ENCODE measurements at places on chromosomes 16 and 17.

GRCh38 chr17:75241996-75242460 lies 19.4 kb downstream of the GGA3 start:
- no peak for DNase-seq

DNA sequence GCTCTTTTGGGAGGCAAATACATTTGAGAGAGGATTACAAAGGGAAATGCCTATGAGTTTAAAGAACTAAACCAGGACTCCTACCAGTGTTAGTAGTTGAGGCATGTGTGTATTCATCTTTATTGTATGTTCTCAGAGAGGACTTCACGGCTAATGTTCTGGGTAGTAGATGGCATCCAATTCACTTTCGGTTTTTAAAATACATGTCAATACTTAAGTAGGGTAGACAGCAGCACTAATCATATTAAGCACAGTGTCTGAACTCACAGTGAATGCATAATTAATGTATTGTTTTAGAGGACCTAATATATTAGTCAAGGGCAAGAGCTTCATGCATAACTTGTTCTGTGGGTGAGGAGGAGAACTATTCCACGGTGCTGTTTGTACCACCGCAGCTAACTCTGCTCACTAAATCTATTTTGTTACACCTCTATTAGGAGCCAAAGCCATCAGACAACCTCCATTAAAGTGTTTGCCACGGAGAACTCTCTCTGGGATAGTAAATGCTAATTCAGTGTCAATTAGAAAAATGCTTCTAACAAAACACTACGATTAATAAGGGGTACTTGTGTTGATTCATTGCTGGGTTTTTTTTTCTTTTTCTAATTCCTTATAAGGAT lies 56.3 kb downstream of the COX10 start:
- DNase-seq, result no peak

- DNase-seq, result peak; percentile 24
These were observed 26.1 kb downstream of the MEAK7 start for GRCh38 chr16:84478172-84478947.

DNA sequence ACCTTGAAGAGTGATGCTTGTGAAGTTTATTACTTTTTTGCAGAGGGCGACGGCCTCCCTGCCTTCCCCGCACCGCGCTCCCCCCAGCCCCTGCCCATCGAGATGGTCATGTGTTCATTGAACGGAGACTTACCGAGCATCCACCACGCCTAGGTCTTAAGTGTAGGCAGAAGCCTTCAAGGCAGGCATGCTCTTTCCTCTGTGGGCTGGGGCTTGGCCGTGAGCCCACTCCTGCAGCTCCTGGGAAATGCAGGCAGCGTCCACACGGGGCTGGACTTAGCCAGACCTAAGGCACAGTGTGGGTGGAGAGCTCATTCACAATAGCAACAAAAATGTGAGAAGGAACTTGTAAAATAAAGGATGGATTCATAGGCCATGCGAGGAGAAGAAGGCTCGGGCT lies 19.2 kb downstream of the RNF213 start:
- peak; percentile 42 for DNase-seq

GRCh38 chr16:1097156-1097555 lies 1.1 kb upstream of the C1QTNF8 start:
- no peak for DNase-seq

- no peak for DNase-seq
These were observed 100.4 kb downstream of the ELAC2 start for GRCh38 chr17:12917399-12917798.

- no peak for DNase-seq
These were observed 18.8 kb downstream of the RPH3AL start for GRCh38 chr17:333626-334396.

GRCh38 chr16:57541754-57542435 lies 548 bp upstream of the ADGRG5 start:
- no peak for DNase-seq

GRCh38 chr17:17509601-17510425 lies 13.6 kb upstream of the RASD1 start:
- no peak for DNase-seq

DNA sequence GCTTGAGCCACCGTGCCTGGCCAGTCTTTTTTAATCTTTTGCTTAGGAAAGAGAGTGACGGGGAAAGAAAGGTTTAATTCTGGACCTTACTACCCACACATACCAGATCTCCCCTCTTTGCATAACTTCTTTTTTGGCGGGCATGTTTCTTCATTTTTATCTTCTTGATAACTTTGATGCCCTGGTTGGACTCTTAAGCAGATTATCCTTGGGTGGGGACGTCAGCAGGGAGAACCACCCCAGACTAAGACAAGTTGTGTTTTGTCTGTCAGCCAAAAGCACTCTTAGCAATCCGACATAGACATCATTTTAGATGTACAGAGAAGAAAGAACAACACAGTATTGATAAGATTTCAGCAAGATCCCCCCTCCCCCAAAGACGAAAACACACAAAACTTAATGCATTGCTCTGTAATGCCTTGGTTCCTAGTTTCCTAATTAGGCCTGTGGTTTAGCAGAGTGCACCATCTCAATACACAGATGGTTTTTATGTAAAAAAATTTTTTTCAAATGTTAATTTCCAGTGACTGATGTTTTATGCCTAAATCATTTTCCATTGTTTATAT lies 99.9 kb downstream of the MSI2 start:
- no peak for DNase-seq

GRCh38 chr16:1002399-1003166 lies 21.0 kb downstream of the SOX8 start:
- DNase-seq, result peak; percentile 78

DNA sequence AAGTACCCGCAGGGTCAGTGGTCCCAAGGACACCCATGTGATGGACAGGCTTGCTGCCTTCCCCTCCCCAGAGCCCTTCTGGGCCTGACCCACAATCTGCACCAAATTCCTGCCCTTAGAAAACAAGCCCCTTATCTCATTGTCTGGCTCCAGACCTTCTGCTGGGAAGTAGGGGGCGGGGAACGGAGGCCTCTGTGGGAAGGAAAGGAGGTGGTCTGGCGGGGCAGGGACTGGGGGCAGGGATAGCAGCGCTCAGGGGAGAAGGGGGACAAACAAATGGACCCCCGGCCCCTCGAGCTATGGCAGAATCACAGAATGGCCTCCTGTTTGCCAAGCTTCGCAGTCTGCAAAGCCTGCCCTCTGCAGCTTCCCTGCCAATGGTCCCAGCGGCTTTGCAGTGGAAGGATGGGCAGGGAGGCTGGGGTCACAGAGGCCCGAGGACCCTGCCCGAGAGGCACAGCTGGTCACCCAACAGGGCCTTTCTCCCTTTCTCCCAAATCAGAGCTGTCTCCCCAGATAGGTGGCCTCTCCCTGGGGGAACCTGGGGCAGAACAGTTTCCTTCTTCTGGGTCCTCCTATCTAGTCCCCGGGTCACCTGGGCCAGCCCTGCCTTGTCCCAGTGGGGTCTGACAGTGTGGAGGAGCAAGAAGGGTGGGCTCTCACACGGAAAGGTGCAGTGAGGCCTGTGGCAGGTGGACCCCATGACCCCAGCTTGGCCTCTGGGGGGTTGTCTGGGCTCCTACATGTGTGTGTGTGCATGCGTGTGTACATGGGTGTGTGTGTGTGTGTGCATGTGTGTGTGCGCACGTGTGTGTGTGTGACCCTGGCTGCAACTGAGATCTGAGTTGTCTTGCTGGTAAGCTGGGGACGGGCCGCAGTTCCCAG lies 25.5 kb downstream of the TMEM235 start:
- DNase-seq, result no peak

DNA sequence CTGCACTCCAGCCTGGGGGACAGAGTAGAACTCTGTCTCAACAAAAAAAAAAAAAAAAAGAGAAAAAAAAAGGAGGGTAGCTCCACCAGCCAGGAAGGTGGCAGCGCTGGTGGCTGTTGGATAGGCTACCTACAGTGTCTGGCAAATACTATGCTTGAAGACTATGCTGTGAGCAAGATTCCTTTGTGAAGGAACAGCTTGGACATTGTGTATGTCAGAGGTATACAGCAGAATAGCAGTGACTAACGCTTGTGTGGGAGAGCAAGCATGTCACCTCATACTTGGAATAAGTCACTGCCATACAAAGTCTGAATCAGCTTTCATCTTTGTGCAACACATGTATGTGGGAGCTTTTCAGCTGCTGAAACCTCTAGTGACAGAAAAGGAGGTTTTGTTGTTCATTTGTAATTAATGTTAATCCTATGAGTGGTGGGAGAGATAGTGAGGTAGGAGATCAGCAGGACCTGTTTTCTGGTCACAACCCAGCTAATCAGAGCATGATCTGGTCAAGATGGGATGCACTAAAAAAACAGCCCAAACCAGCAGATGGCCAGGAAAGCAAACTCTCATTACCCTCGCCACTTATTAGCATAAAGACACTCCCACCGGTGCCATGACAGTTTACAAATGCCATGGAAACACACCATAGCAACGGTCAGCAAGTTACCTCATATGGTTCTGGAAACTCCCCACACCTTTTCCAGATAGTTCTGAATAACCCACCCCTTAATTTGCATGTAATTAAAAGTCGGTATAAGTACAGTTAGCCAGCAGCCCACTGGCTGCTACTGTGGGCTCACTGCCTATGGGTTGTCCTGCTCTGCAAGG lies 6.8 kb upstream of the ITGAD start:
- DNase-seq, result no peak

DNA sequence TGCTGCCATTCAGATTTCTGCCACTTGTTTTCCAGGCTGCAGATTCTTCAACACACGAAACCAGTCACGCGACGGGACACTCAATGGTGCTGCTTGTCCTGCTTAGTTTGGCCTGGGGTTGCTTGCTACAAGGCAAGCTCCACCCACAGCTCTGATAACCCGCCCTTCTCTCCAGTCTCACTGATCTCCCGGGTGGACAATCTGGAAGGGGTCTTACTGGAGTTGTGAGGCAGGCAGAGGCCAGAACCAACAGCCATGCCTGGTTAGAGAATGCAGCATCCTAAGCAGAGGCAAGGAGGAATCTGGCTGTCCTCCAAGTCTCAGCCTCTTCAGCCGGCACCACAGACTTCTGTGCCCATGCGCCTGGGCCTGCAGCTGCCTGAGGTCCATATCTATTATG lies 119.1 kb downstream of the KCNJ12 start:
- no peak for DNase-seq

- peak; percentile 80 for DNase-seq
These were observed 17.2 kb downstream of the SREBF1 start for GRCh38 chr17:17819561-17819995.

DNA sequence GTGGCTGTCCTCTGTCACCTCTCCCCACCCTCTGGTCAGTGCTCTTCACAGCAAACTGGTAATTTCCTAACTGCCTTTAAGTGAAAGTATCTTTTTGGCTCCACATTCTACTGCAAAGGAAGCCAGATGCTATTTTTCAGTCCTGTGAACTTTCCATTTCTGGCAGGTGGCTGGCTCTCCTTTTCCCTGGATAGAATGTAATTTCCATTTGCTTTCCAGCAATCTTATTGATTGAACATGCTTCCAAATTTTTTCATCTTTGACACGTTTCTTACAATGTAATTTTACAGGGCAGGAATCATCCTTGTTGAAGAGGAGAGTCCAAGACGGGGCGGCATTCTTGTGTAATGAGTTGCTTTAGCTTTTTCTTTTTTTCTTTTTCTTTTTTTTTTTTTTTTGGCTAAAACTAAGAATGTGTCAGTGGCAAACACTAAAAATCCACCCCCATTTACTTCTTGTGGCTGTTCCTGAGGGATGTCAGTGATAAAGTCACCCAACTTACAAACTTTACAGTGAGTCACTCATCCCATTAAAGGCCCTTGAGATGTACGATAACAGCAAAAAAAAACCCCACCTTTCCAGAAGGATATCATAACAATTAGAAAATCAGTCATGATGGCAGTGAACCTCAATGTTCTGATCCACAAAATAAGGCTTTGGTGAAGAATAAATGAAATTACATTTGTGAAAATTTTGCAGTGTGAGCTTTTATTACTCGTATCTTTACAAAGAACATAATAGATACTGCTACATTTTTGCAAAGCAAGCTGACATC lies 29.4 kb upstream of the PRKCA start:
- DNase-seq, result peak; percentile 94

DNA sequence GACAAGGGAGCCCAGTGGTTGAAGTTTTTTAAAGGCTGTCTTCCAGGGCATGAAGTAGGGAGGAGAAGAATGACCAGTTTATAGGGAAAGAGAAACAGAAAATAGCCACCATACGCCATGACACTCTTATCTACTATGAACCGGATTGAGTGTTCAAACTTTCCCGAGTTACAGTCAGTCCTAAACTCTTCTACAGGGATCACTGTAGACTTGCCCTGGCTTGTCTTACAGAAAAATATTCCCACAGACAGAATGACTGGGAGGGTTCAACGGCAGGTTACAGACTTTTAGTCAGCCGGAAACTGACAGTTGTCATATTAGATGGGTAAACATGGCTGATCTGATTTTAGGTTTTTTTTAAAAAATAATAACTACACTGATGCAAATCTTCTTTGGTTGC lies 662.5 kb upstream of the SOX9 start:
- DNase-seq, result no peak

DNA sequence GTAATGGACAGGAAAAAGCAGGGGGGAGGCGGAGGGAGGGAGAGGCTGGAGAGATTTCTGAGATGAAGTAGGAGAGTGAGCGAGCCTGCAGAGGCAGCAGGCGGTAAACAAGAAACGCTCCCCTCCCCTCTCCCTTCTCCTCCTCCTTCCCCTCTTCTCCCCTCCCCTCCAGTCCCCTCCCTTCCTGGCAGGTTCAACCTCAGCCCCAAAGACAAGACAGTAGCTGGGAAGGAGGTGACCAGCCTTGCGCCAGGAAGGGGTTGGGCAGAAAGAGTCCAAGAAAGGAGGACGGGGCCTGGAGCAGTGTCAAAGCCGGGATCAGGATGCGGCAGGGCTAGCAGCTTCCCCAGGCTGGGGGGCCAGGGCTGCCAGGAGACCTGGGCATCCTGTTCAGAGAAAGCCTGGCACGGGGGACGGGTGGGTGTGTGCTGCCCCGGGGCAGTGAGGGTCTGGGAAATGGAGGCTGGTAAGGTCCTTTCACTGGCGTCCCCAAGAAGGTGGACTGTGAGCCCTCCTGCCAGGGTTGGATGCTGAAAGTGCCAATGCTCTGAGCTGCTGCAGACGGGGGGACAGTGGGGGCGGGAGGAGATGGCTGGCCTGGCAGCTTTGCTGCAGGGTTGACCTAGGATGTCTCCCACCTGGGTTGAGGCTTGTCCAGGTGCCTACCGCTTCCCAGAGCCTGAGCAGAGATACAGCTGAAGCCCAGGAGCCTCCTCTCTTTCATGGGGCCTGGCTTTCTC lies 261.6 kb upstream of the TNRC6C start:
- no peak for DNase-seq

DNA sequence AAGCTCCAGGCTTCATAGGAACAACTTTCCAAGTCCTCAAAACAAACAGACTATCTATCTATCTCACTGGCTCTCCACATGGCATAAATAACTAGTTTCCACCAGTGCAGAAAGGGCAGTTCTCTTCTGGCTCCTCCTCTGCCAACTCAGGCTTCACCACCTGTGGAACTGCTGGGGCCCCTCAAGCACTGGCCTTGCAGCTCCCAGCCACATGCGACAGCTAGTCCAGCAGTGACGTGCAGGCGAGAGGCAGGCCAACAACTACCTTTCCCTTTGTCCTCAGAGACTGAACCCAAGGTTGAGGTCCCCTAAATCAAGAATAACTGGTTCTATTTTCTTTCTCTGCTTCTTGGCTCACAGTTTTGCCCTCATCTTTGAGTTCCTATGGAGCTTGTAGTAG lies 137.6 kb downstream of the AATF start:
- no peak for DNase-seq

- peak; percentile 48 for DNase-seq
These were observed 54.2 kb upstream of the TRAP1 start for GRCh38 chr16:3771513-3771912.

Data from fibroblast of skin of back (primary cell).